ENCODE measurements at places on chromosomes 2 and 18.

DNA sequence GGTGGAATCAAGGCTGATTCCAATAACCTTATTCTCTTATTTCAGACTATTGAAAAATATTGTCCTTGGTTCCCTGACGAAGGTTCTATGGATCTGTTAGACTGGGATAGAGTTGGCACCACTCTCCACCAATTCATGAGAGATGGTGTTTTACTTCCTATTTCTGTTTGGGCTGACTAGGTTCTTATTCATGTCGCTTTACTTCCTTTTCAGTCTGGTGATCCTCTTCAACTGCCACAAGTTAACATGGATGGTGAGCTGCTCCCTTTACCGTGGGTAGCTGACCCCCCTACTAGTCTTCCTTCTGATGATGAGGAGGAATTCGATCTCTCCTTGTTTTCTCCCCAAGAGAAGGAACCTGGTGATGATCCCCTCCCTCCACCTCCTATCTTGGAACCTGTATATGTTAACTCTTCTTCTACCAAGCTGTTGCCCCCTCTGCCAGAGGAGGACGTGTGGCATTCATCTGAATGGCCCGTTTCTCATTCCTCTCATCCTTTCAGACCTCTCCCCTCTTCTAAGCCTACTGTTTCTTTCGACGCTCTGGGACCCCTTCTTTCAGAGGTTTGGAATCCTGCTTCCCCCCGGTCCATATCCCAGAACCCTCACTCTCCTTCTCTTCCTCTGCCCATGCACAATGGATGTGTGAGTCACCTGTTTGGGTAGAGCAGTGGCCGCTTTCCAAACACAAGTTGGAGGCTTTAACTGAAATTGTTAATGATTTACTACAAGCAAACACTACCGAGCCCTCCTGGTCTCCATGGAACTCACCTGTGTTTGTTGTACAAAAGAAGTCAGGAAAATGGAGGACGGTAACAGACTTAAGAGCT lies 13.5 kb upstream of the CNOT11 start:
- no peak for DNase-seq

- DNase-seq: no peak
These were observed 59.3 kb upstream of the OTOF start for GRCh38 chr2:26537069-26537825.

DNA sequence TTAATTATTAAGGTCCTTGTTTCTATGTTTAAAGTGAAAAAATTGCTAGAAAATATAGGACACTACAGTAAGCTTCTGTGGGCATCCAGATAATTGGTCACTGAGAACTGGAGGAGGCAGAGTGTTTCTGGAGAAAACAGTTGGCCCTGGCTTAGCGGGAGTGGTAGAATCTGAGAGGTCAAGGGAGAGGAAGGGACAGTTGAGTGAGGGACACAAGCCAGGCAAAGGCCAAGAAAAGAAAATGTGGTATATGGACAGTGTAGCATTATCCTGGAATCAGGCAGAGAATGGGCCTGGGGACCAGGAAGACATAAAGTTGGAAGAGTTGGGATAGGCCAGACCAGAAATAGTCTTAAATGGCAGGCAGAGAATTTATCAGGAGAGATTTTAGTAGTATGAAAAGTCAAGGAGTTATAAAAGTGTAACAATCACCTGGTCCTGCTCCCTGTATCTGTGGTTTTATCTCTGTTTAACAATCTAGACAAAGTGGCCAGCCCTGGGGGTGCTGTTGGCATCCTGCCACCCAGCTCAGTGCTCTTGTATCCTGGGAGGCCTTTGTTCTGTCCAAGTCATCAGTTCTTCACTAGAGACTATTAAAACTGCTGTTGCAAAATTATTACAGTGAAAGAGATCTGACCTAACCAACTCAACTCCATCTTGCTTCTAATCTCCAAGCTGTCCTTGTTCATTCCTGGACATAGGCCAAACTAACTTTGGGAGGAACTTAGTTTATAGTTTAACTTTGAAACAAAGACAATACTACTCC lies 15.4 kb upstream of the MSGN1 start:
- peak; percentile 17 for DNase-seq

- no peak for DNase-seq
These were observed 36.2 kb downstream of the GLS start for GRCh38 chr2:190916829-190917228.

DNA sequence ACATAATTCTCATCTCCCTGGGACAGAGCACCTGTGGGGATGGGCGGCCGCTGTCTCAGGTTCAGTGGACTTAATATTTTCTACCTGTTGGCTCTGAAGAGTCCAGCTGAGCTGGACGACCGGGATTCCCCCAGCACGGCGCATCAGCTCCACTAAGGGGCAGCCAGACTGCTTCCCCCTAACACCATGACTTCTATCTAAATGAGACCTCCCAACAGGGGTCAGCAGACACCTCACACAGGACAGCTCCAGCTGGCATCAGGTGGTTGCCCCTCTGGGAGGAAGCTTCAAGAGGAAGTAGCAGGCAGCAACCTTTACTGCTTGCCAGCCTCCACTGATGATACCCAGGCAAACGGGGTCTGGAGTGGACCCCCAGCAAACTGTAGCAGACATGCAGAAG lies 226.0 kb upstream of the DSEL start:
- DNase-seq: no peak

DNA sequence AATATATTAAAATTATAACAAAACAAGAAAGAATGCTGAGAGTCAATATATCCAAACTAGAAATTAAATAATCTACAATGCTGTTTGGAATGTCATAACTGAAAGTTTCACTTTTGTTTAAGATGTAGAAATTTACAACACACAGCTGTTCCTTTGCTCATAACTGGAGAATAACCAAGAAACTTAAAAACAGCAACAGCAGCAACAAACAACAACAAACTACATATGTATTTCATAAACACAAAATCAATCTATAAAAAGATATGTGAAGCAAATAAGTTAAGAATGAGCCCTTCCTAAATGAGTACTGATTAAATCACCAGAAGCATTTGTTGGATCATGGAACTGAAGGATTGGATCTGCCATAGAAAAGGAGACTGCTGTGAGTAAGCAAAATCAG lies 456.5 kb upstream of the ZNF804A start:
- DNase-seq: no peak

DNA sequence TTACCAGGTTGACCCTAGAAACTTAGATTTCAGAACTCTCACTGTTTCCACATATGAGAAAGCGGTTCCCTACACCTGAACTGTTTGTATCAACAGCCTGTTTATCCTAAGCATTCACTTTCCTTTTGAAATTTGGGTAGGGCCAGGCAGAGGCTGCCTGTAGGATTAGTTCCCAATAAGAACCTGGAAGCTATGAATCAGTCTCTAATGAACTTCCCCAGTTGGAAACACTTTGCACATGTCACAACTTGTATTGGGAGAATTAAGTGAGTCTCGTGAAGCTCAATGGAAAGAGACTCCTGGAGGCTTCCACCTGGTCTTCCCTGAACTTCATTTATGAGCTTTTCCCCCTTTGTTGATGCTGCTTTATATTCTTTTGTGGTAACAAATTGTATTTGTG lies 486.6 kb upstream of the HS6ST1 start:
- DNase-seq: no peak

DNA sequence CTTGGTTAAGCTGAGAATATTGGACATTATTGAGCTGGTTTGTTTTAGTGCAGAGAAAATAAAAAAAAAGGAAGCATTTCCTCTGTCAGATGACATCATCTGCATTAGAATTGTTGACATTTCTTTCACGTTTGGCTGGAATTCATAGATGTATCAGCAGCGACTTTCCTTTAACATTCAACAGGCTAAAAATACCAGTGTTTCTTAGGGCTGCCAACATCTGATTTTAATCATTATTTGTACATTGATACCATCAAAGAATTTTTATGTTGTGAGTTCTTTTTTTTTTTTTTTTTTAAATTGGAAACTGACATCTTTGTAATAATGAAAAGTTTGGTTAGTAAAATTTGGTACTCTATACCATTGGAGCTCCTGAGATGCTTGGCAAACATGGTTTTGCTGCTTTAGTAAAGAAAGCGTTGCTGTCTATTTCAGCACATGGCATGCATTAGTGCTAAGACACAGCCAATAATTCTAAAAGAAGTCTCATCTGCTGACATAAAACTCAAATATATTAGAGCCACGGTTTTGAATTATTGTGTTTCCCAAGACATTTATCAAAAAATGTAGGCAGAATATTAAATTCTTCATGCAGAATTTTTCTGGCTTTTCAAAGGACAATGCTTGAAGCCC lies 33.6 kb downstream of the GTF2A1L start:
- no peak for DNase-seq

DNA sequence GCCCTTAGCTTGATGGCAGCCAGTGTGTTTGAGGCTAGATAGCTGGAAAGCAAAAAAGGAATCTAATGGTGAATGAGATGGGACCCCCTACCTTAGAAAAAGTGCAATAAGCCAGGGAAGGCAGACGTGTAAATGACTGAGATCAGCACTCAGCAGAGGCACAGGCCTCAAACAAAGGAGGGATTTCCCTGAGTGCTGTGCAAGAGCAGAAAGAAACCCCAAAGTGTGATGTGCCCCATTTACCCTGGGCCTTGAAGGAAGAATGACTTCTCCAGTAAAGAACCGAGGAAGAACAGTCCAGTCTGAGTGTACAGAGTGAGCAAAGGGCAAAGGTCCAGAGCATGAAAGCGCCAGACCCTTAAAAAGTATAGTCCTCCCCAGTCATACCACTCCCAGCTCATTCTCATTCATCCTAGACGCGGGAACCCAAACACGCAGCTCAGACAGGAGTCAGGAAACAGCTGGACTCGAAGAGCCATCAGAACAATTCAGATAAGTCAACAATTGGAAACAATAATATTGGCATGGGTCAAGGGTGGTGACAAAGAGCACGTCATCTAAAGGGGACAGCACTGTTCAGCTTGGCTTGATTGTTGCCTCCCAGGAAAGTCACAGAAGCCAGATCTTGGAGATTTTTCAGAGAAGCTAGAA lies 121.7 kb downstream of the INO80D start:
- no peak for DNase-seq

- no peak for DNase-seq
These were observed 427.5 kb downstream of the LPIN1 start for GRCh38 chr2:12173943-12174340.

DNA sequence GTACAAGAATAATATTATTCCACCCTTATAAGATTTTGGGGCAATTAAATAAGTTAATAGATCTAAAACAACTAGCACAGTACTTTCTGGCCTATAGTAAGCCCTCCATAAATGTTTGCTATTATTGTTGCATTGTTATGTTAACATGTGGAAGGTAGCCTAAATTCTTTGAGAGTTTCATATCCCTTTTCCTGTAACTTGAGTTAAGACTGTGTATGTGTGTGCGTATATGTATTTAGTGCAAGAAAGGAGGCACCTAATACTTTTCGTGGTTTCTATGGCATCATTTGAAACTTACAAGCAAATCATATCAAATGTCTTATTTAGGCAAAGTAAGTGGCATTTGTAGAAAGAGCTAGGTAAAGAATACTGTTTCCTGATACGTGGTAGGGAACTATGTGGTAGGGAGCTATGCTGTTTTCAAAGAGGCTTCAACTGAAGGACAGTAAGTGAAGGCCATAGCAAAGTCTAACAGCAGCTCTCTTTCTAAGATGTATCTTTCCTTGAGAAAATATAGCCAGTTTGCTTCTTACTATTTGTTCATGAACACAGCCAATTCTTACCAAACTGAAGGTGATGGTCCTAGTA lies 36.8 kb upstream of the C2orf74 start:
- peak; percentile 62 for DNase-seq

DNA sequence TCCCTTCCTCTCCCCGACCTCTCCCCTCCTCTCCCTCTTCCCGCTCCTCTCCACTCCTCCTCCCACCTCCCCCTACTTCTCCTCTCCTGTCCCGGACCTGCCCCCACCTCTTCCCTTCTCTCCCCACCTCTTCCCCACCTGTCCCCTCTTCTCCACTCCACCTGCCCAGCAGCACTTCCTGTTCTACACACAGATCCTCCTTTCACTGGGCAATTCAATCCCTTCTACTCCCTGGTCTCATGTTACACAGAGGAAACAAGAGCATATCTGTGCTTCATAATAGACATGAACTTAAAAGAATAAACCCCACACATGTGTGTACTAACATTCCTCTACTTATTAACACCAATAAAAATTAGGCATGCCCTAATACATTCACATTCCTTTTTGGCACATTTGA lies 34.8 kb downstream of the TIMM21 start:
- DNase-seq: no peak

DNA sequence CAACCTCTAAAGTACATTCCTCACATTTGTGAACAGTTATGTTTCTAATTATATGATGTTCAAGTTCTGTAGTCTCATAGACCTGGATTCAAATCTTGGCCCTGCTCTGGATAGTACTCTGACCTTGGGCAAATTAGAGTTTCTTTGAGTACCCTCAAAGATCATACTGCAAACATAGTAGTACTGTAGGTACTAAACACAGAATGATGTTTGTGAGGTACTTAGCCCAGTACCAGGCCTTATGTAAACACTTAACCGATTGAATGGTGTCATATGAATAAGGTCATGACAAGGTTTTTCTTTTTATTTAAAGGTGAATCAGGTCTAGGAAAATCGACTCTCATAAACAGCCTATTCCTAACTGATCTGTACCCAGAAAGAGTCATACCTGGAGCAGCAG lies 19.1 kb downstream of the SEPTIN2 start:
- no peak for DNase-seq

GRCh38 chr2:94890234-94890633 lies 19.0 kb downstream of the TEKT4 start:
- DNase-seq: no peak

- no peak for DNase-seq
These were observed 65.9 kb upstream of the SLC16A14 start for GRCh38 chr2:230134496-230135129.

GRCh38 chr2:43387092-43388062 lies 161.0 kb upstream of the ZFP36L2 start:
- no peak for DNase-seq

GRCh38 chr2:64865073-64865830 lies 123.9 kb upstream of the SLC1A4 start:
- DNase-seq: peak; percentile 49

GRCh38 chr18:49127471-49128190 lies 176.9 kb upstream of the SMAD7 start:
- DNase-seq: no peak

GRCh38 chr2:73822276-73822675 lies 6.5 kb upstream of the STAMBP start:
- no peak for DNase-seq

DNA sequence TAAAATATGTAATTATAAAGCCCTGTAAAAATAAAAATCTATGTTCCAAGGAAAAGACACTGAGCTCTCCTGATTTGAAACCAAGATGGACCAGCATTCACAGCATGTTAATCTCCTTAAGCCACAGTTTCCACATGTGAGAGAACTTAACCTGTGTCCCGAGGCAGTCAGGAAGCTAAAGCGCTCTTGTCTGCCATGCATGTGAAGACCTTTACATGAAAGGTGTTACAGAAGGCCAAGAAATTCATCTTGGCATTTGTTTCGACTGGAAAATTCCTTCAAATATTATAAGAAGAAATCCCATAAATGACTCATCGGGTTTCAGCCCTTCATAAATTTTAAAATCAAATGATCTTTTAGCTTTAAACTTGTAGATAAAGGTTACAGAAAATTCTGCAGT lies 328.6 kb downstream of the CDH2 start:
- DNase-seq: no peak

DNA sequence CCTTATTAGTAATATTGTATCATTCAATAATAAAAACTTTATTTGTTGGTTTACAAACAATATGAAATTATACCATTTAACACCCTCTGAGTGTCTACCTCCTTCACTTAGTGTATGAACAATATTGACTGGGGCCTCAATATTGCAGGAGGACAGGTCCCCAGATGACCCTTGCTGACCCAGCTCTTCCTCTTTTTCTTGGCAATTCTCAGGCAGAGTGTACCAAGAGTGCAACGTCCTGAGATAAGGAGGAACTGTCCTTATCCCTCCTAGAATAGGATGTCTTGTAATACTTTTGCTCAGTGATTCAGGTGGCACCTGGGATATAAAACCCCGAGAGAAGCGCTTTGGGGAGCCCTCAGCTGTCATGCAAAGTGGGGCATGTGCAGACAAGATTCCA lies 76.8 kb downstream of the PLA2R1 start:
- no peak for DNase-seq

Data from HAP-1 (cell line).